ENCODE measurements at places on chromosomes 12 and 14.

- DNase-seq = no peak
Observed at GRCh38 chr14:104364830-104365229, 214.7 kb upstream of the C14orf180 start.

DNA sequence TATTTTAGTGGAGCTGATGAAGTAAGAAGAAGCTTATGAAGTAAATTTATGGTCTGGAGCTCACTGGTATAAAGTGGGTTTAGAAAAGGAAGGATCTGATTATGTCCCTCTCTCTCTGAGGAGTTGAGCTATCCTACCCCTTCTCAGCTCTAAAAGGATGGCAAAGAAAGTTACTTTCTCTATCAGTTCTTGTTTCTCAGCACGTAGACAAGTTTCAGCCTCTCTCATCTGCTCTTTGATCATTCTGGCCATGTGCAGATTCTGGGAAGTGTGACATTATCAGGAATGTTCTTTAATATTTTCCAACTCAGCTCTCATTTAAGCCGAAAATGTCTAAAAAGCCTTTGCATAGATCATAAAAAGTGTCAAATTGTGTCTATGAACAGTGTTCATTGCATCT is 5.8 kb upstream of the EGLN3 start:
- no peak for DNase-seq

GRCh38 chr14:20769421-20769820 is 1.2 kb downstream of the EDDM3B start:
- no peak for DNase-seq

DNA sequence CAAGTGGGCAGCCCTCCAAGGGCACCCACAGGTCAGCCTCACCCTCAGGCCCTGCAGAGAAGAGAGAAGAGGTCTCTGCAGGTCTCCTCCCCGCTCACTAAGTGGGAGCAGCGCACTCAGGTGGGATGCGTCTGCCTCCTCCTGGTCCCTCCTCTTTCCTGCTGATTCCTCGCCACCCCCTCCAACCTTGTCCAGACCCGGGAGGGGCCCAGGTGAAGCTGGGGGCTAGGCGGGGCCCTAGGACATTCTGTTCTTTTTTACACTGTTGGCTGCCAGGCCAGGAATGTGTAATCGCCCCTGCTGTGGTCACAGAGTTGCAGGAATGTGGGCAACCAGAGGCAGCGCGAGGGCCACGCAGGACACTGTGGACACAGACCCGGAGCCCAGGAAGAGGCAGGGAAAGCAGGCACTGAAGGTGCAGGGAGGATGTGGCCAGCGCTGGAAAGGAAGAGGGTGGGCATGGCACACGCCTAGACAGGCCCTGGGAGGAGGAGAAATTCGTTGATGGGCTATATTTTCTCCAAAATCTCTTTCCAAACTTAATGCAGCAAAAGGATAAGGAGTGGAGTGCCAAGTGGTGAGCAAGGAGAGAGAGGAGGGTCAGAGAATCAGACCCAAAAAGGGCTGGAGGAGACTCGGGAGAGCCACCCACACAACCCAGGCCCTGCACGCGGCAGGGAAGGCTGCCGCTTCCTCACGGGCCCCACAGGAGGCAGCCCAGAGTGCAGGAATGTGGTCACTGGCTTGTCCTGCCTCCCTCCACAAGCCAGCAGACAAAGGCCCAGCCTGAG is 911 bp upstream of the SCNN1A start:
- DNase-seq = no peak

GRCh38 chr12:121246893-121247557 is 37.1 kb downstream of the P2RX4 start:
- DNase-seq = no peak

DNA sequence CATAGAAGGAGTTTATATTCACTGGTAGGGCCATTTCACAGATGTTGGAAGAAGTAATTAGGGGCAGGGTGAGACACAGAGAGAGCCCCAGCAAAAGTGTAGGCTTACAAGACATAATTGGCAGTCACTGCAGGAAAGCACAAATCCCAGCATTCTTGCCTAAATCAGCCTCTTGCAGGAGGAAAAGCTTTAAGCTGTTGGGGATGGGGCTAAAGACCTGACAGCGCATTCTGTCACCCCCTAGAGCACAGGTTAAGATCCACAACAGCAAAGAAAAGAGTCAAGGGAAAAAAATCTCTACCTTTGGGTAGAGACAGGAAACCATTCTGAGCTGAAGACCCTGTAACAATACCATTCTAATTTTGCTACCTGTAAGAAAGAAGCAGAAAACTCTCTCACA is 409.0 kb downstream of the DAD1 start:
- no peak for DNase-seq

- no peak for DNase-seq
Observed at GRCh38 chr12:102120886-102121285, 903 bp downstream of the PARPBP start.

DNA sequence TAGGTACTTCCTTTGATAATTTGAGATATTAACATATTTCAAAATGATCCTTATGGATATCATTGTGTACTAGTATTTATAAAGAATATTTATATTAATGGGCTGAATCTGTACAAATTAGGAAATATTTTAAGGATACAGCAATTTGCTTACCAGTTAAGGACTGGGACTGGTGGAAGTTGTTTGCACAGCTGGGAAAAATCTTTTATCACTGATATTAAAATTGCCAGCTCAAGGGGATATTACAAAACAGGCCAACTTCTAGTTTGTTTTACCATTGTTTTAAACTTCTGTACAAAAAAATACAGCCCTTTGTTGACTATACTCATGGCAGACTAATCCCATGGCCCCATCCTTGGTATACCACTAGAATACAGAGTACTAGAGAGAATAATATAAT is 133.2 kb upstream of the DDHD1 start:
- DNase-seq = no peak

GRCh38 chr12:132014092-132014914 is 64.6 kb downstream of the EP400 start:
- DNase-seq = no peak

- no peak for DNase-seq
Observed at GRCh38 chr12:77685112-77685511, 145.6 kb upstream of the NAV3 start.

- DNase-seq = peak; percentile 90
Observed at GRCh38 chr12:12466157-12466556, 96.5 kb downstream of the DUSP16 start.

GRCh38 chr14:57632649-57633048 is 139.0 kb upstream of the CCDC198 start:
- DNase-seq = no peak

DNA sequence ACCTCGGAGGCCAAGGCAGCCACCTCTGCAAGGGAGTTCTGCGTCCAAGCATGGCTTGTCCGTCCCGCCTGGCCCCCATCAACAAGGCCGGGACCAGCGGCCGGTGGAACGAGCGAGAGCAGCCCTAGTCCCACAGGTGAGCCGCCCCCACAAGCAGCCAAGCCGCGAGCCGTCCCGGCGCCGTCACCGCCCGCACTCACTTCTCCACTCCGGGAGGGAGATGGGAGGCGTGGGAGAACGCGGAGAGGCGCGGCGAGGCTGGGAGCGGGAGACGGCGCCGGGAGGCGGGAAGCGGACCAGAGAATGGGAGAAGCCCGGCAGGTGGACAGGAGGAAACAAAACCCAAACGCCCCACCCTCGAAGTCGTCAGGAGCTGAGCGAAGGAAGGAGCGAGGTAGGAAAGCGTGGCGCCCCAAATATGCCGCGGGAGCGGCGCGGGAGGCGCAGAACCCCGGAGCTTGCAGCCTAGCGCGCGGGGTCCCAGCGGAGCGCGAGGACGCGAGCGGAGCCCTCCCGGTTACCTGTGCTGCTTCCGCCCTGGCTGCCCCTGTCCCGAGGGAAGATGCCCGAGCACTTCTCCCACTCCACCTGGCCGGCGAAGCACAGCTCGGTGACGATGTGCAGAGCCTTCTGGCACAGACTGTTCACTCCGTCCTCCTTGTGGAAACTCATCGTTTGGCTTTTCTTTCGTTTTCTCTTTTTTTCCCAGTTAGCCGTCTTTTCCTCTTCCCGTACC is 600 bp downstream of the SYT10 start:
- no peak for DNase-seq

GRCh38 chr12:10160617-10161385 is 11.1 kb downstream of the OLR1 start:
- no peak for DNase-seq

- no peak for DNase-seq
Observed at GRCh38 chr14:75292886-75293285, 14.3 kb downstream of the FOS start.
